GM18507 (cell line): ENCODE measurements at places on chromosomes 3 and 15.

- no peak for DNase-seq
These were observed 72.8 kb downstream of the KLF15 start for GRCh38 chr3:126284258-126284904.

- DNase-seq = no peak
These were observed 188.3 kb downstream of the PLCH1 start for GRCh38 chr3:155556531-155556930.

- no peak for DNase-seq
These were observed 866.9 kb downstream of the FHIT start for GRCh38 chr3:60384341-60384740.

DNA sequence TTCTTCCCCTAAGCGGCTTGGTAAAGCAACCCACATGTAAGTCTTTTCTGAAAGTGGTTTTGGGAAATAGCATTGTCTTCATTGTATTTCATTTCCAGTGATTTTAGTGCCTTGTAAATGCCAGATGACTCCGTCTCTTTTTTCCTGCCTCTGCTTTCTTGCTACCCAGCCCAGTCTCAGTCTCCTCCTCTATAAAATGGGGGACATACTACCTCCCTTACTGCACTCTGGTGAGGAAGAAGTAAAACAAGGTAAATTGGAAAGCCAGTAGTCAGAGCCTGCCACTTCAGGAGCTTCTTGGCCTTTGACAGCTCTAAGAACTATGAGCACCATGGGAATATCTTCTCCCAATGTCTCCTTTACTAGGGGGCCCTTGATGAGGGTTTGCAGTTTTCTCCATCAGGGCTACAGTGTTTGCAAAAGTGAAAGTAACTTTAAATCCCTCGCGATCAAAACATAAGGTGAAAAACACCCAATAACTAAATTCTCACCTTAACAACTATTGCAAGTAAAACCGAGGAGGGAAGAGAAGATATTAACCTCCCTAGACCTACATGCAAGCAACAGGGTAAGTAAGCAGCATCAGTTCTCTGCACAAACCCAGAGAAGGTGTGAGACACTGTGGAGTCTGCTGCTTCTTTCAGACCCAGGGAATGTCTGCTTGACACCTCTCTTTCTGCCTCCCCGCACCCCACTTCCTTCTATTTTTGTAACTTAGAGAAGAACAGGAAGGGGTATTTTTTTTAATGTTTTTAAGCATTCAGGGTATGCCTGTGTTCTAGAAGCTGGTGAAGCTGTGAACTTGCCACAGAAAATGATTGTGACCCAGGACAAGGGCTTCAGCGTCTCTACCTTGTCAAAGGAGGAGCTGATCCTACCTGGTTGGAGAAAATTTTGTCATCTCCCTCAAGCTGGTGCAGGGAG is 159.1 kb upstream of the EOMES start:
- DNase-seq = no peak

DNA sequence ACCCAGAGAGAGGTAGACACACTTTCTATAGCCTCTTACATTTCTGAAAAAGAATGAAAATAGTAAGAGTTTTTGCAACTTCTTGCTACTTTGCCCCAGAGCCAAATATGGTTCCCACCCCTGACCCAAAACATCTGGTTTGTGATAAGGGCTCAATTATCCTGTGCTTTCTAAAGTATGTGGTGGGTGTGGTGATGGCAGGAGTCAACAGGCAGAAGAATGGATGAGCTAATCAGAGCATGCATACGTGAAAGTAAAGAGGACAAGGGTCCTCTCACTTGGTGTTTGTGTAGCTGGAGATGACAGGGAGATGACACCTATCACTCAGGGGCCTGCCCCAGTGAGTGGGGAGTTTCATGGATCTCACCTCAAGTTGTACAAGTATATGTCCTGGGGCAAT is 19.1 kb downstream of the KBTBD8 start:
- no peak for DNase-seq

GRCh38 chr3:34035775-34036174 is 237.3 kb downstream of the PDCD6IP start:
- DNase-seq = no peak

DNA sequence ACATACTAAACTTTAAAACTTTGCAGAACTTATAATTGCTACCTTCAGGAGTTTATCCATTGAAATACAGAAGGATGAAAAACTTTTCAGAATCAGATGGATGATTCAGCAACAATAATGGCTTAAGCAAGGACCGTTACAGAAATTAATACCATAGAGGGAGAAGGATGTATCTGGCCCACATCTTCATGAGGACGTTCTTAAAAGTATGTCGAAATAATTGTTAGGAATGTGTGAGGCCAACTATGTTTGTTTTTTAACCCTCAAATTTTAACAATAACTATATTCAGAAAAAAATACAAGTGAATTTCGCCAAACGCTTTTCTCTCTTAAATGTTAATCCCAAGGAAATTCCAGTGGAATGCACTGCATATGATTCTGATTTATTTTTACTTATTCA is 105.2 kb upstream of the EPHA3 start:
- no peak for DNase-seq

DNA sequence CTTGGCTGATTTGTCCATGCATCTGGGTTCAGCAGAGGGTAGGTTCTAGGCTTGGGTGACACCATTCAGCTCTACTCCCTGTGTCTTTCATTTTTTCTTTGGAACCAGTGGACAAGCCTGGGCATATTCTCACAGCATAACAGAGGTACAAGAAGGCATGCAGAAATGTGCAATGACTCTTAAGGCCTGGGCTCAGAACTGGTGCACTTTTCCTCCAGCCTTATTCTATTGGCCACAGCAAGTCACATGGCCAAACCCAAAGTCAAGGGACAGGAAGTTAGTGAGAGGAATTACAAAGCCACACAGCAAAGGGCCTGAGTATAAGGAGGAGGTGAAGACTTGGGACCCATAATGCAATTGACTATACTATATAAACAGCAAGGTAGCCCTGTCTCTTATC is 200.9 kb upstream of the CTDSPL start:
- no peak for DNase-seq

DNA sequence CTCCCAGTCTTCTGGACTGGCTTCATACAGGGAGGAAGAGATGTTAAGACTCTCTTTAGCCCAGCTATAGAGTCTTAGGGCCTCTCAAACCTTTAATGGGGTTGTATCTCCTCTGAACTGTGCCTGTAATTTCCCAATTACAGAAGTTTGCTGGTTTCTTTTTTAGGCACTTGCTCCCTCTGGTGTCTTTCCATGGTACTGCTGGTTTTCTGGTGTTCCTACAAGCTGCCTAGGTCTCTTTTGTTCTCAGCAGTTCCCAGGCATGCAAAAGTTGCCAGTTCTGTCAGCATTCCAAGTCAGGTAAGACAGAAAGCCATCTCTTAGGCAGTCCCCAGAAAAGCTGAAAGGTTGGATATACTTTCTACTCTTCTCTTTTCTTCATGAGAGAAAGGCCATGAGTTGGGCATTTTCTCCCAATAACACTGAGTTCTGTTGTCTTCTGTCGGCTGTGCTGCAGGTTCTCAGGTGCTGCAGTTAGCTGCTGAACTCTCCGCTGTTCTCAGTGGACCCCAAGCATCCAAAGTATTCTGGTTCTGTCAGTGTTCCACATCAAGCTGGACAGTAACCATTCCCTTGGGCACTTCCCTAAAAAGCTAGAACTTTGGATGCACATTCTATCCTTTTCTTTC is 54.4 kb upstream of the EHHADH start:
- peak; percentile 51 for DNase-seq

DNA sequence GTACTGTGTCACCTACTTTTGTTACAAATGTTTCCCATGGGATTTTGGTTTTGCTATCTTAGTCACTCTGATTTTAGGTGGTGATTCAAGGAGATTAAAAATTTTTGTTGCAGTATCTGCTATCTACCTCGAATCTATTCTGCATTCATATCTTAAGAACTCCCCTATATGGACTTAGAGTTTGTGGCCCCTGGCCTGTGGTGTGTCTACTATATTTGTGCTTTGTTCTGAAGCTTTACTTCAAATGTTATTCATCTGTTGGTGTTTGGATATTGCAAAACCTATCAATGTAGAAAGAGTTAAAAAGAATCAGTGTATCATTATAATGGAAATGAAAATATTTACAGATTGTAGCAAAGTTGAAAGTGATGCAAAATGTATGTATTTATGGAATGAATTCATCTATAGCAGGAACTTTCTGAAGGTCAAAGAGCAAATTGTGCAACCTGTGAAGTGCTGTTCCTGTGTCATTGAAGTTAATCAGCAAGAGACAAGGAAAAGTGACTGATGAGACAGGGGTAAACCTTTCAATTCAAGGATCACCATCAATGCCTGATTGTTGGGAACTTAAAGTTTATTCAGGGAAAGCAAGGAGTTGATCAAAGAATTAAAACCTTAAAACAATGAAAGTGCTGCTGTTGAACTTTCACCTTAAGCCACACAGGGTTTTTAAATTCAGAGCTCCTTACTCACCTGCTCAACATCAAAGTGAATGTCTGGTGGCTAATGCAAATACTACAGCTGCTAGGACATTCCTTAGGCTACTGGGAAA is 71.0 kb downstream of the SLMAP start:
- DNase-seq = no peak

- DNase-seq = no peak
These were observed 5.2 kb upstream of the ATP13A3 start for GRCh38 chr3:194492001-194492400.

DNA sequence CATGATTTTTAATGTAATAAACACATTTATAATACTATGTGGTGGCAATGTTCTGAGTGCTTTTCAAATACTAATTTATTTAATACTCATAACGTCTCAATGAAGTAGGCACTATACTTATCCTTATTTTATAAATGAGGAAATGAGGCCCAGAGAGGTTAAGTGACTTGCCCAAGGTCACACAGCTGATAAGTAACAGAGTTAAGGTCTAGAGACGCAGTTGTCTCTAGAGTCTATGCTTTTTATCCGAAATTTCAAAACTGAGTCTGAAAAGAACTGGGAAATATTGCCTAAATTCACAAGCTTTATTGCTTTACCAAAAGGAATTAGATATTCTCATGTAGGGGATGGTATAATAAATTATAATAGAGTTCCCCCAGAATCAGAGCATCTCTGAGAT is 31.4 kb upstream of the MAGEF1 start:
- no peak for DNase-seq

- no peak for DNase-seq
These were observed 67.1 kb downstream of the MB21D2 start for GRCh38 chr3:192850451-192850981.

- DNase-seq = no peak
These were observed 617 bp upstream of the HPS3 start for GRCh38 chr3:149128821-149129220.

DNA sequence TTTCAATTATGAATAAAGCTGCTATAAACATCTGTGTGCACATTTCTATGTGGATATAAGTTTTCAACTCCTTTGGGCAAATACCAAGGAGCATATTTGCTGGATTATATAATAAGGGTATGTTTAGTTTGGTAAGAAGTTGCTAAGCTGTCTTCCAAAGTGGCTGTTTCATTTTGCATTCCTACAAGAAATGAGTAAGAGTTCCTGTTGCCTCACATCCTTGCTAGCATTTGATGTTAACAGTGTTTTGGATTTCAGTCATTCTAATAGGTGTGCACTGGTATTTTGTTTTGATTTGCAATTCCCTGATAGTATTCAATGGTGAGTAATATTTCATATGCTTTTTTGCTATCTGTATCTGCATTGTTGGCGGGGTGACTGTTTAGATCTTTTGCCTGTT is 120.7 kb upstream of the MDFIC2 start:
- no peak for DNase-seq

GRCh38 chr15:45150481-45150880 is 20.7 kb downstream of the DUOX1 start:
- no peak for DNase-seq

GRCh38 chr3:52204337-52205073 is 6.5 kb downstream of the ALAS1 start:
- DNase-seq = no peak

- DNase-seq = no peak
These were observed 26.1 kb upstream of the FGD5 start for GRCh38 chr3:14792691-14793121.

GRCh38 chr3:141353652-141354495 is 14.4 kb upstream of the ZBTB38 start:
- no peak for DNase-seq

- no peak for DNase-seq
These were observed 287.2 kb downstream of the CGGBP1 start for GRCh38 chr3:87771337-87772192.

- DNase-seq = no peak
These were observed 773.8 kb downstream of the MECOM start for GRCh38 chr3:168889666-168890065.

DNA sequence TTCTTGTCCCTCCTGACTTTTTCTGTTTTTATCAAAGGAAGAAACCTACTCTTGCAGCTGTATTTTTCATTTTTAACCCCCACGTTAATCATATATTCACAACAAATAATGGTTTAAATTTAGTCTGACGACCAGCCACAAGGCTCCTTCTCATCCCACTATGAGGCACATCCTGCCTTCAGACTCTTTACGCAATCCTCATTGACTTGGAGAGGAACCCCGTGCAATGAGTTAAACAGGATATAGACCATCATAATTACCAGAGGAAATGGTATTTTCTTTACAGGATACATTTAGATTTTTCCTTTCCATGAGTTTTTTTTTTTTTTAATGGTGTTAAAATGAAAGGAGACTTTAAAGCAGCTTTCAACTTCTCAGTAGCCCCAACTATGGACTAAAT is 68.5 kb downstream of the WWTR1 start:
- DNase-seq = no peak

GRCh38 chr3:30933478-30934207 is 39.2 kb upstream of the GADL1 start:
- no peak for DNase-seq

DNA sequence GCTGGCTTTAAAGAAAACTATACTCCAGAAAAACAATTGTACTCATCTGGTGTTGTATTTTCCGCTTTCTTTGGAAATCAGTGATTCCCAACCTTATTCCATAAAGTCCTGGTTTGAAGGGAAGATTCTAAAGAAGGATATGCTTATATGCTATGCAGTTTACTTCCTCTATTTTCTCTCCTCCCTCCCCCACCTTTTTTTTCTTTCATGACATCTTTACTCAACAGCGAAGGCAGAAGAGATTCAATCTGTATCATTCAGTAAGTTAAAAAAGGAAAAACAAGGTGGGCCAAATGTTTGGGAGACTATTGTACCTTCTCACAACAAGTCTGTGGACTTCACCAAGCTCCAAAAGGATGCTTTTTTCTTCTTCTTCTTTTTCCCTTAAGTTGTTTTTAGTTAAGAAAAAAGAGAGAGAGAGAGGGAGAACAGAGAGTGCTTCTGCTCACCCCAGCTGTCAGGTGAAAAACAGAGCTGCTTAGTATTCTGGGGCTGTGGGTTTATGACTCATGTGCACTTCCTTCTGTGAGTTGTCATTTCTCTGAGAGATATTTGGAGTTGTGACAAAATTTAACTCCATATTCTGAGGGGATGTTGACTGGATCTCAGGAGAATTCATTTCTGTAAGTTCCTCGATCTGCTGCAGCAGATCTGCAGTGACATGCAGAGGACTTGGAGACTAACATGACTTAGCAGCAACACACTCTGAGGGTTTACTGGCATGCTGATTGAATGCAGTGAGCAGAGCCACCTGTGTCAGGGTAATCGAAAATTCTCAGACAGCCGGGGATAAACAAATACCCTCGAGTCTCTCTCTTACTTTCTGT is 70.7 kb downstream of the SSR3 start:
- no peak for DNase-seq
